Adipocyte (in vitro differentiated cells): ENCODE measurements at places on chromosomes 7 and 10.

DNA sequence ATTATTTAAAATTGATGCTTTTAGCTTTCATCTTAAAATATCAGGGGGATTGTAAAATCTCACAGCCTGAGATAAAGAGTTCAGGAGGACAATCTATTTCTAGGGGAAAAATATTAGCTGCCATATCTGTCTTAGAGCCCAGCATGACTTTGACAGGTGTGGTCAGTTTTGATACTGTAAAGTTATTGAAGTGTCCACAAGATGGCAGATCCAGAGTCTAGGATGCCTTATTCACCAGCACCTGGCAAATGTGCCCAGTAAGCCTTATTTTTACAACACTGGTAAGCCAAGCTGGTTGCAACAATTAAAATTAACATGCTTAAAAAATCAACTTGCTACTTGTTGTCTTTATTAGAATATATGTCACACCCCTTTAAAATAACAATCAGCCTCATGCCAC, 579.3 kb downstream of the SH2D4B start:
- no peak for DNase-seq

DNA sequence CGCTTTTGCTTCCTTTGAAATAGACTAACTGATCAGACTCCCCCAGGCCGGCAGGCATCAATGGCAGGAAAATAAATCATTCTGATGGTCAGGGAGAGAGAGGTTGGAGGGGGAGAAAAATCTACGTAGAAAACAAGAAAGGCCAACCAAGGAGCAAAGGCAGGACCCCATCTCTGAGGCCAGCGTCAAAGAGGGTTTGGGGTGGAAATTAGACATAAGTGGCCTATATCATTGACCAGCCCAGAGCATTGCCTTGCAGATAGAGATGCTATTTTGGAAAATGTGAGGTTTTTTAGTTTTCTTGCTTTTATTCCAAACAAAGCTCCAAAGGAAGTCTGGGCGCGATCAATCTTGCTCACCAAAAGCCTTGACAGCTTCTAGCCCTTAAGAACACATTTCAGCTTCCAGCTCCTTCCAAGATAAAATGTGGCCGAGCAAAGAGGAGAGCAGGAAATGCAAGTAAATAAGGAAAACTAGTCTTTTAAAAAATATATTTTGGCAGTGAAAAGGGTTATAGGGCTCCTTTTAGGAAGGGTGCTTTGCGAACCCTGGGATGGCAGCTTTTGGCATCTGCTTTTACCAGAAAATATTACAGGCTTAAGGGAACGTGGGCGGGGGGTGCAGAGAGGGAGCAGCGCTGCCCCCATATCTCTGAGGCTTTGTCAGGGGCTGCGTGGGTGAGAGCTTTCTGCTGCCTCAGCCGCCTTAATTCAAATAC, 2.0 kb upstream of the HOXA2 start:
- DNase-seq, result no peak

DNA sequence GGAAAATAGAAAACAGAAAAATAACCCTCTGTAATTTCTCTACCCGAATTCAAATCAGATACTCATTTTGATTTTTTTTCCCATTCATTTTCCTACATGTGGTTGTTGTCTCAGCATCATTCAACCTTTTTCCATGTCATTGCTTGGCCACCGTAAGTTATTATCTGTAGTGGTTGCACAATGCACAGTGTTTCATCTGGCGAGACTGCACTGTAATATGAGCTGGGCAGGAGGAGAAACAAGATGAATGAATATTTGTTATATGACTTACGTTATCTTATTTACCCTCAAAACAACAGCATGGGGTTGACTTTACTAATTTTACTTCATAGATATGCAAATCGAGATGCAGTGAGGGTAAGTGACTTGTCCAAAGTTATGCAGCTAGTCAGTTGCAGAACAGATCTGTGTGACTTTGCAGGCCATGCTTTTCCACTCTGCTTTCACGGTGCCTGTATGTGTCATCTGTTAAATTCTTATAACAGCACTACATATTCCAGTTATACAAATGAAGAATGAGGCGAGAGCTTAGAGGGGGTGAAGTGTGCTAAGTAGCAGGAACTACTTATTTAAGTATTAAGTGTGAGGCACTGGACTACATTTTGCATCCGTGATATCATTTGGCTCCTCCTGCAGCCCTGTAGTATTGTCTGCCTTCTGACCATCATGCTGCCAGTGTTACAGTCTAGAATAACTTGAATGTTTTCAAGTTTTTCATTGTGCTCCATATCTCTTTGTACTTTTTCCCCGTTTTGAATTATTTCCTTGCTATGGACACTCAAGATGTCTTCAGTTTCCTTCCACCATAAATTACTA, 56.7 kb downstream of the ZMYND11 start:
- DNase-seq, result peak; percentile 89

- no peak for DNase-seq
Observed at GRCh38 chr10:5079836-5080235, 14.4 kb upstream of the AKR1C3 start.

DNA sequence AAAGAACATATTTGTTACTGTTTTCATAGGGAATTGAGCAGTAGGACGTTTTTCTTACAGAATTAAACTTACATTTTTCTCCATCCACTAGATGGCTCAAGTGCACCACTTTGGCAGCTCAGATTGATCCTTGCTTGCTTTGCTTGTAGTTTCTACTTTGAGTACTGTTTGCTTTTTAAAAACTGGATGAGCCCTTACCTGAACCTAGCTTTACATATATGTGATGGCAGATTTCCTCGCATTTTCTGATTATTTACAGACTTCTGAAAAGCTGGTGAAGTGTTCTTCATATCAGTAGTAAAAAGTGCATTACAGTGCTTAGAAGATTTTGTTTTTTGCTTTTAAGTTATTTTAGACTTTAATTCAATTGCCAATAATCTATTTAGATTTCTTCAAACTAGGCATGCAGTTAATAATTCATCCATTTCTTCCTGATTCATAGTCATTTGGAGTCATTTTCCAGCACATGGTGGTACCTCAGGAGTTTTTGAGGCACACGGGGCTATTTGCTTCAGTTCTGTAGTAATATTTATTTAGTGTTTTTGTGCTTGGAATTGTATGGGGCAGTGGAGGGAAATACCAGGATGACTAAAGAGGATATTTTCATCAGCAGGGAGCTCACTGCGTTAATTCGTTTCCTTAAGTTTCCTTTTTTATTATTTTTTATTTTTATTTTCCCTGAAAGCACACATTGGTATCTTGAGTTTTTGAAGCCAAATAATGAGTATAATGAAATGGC, 57.3 kb downstream of the MAPK8 start:
- peak; percentile 88 for DNase-seq

GRCh38 chr7:17150018-17150417, 148.4 kb upstream of the AHR start:
- DNase-seq, result no peak

DNA sequence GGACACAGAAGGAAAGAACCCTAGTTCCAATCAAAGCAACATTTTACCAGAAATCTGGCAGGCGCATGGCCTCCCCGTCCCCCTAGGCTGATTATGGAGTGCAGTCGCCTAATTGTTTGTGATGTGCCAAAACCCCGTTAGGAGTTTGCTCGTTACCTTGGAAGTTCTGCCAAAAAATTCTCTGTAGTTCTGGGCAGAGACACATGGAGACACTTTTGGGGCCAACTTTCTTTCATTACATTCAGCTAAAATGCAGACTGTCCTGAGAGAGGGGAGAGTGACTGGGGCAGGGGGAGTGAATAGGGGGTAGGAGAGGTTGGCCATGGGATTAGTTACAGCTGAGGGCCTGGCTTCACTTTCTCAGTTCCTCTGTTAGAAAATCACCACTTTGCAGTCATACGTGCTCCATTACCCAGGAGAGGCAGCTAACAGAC, 158.0 kb upstream of the NPVF start:
- no peak for DNase-seq

DNA sequence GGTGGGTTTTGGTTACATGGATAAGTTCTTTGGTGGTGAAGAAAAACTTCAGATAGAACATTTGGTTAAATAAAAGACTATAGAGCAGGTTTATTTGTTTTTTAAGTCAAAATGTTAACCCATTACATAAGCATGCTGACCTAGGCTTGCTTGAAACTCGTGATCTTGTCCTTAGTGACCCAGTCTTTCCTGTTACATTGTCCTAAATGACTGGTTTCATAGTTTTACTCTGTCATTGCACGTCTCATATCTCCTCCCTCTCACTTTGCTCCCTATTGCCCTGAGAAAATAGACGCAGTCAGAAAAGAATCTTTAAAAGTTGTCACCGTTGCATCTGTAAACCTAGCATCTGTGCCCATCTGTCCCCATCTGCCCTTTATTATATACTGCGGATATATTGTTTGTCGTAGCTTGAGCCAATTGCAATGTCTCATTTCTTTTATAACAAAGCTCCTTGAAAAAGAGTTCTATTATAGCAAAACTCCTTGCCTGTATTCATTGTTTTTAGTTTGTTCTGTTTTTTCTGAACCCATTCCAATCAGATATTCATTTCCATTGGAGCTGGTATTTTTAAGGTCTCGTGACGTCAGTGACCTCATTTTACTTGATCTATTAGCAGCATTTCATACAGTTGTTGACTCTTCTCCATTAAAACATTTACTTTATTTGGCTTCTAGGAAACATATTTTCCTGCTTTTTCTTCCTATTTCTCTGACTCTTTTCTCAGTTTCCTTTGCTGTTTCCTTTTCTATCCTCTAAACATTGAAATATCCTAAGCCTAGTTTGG, 57.3 kb downstream of the HELLS start:
- no peak for DNase-seq

DNA sequence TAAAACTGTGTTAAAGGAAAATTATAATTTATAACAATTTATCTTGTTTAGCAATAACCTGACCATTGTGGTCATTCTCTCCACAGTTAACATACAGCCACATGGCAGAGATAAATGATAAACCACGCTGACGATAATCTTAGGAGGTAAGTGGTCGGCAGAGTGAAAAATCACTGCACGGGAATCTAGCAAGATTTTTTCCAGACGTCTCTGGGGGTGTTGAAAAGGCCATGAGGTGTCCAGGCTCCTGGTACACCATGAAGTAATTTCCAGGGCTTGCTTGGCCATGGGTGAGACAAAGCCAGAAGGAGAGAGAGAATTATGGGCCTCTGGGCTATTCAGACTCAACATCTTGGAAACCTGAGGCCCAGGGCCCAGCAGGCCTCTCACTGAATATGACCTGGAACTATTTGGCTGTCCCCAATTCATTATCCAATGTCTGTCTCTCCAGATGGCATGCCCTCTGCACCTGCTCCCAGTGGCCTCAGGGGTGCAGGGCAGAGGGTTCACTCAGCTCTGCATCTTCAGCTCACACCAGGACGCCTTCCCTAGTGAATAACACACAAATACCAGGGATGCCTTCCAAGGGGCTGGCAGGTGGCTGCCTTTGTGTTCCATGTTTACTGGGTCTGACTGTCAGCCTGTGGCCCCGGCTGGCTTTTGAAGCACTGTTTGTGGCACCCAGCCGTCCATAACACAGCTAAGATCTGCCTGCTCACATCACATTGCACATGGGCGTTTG, 590.4 kb upstream of the PFKP start:
- DNase-seq, result no peak

DNA sequence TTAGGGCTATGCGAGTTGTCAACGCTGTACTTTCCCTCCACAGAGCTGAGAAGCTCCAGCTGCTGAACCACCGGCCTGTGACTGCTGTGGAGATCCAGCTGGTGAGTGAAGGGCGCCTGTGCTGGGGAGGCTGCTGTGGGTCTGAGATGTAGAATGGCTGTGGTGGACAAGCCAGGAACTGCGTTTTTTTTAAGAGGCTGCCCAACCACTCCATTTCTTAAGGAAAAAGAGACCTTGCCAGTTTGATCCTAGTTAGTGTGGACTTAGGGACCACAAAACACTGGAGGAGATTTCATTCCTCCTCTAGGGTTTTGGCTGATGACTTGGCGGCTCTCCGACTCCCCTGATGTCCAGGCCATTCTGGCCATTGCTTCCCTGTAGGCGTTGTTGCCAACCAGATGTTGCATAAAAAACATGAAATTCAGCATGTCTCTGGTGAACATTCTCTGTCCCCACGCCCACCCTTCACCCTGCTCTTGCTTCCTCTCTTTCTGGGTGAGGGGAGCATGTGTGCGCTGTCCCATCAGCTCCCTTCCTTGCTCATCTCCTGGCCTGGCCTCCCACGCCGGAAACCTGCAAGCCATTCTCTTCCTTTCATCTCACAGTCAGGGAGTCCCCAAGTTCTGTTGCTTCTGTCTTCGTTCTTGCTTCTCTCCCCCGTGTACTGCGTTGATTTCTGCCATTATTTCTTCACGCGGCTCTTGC, 30.9 kb downstream of the CRCP start:
- DNase-seq, result peak; percentile 31

DNA sequence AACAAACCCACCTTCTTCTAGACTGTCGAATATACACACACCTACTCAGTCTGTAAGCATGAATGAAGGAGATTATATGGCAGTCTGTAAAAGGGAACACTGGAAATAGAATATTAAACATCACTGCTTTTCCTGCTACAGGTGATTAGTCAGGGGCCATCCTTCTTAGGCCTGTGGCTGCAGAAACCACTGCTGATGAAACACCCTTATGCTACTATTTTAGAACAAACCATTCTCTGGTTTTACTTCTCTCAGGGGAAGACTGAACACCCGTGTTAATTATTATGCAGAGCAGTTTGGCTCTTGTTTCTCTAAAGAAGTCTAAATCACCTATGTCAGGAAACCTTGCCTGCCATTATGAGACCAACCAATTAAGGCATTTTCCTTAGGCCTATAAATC, 351.1 kb upstream of the KLF6 start:
- no peak for DNase-seq

DNA sequence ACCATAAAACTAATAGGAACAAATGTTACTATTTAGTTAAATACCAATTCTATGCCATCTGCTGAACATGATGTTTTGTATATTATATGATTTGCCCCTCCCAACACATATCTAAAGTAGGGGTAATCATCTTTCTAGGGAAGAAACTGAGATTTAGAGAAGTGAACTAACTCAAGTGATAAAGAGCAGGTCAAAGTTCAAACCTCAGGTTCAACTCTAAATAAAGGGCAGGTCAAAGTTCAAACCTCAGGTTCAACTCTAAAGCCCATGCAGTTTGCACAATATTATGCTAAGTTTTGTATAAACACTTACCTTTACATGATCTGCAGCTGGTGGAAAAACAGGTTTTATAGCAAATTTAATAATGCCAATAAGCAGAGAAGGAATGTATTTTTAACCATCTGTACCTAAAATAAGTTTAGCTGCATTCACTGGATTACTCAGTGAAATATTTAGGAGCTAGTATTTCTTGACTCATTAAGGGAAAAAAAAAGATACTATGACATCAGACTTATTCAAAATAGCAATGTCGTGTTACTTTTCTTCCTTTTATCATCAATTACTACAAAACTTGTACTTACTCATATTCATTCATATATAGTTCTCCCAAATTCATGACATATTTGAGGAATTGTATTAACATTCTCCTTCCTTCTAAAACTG, 1194.3 kb upstream of the CELF2 start:
- DNase-seq, result no peak
